ENCODE measurements at places on chromosomes 3 and 15.

DNA sequence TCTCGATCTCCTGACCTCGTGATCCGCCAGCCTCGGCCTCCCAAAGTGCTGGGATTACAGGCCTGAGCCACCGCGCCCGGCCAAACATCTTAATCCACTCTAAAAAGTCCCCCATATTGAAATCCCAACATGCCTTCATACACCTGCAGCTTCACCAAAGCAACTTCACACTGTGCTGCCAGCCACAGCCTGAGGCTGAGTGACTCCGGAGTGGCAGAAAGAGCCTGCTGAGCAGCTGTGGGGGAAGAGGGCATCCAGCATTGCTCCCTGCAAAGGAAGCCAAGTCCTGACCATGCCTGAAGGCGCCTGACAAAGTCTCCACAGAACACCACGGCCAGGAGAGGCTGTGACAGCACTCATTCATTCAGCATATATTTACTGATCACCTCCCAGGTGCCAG, 21.6 kb upstream of the VGLL4 start:
- no peak for DNase-seq

DNA sequence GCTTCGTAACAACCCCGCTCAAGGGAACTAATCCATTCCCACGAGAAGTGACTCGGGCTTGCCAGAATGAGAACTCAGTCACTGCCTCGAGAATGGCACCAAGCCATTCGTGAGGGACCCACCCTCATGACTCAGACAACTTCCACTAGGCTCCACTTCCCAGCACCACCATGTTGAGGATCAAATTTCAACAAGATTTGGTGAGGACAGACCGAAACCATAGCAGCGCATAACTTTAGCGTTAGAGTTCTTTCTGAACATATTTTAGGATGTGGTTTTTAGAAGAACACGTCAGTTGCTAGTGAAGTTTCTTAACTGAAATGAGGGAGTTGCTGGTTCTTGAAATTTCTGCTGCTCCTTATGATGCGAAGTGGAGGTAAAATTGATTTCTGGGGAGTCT, 13.5 kb downstream of the PTPRG start:
- no peak for DNase-seq

- DNase-seq = no peak
These were observed 35.6 kb upstream of the NDUFB4 start for GRCh38 chr3:120560304-120561250.

DNA sequence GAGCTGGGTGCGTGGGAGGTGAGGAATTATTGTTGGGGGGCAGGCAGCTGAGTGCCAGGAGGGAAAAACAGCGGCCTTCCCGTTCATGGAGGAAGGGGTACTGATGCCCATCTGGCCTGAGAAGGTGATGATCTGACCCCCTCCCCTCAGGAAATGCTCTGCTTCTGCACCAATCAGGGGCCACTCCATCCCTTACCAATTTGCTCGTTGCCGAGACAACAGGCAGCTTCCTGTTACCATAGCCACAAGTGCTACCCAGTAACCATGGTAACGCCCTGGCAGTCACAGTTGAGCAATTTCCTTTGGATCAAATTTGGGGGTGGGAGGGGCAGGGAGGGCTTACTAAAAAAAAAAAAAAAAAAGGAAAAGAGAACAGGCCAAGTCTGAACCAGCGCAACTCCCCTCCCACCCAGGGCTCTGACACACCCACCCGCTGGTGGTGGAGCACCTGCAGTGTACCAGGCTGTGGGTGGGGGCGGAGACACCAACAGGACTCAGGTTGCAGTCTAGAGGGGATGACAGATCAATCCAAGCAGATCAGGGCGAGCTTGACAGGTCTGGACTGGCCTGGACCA, 13.7 kb downstream of the CELF6 start:
- peak; percentile 9 for DNase-seq

GRCh38 chr3:151362751-151363174, 21.8 kb downstream of the P2RY12 start:
- no peak for DNase-seq

- no peak for DNase-seq
These were observed 23.5 kb upstream of the RAP2B start for GRCh38 chr3:153138276-153139210.

- DNase-seq = no peak
These were observed 553.8 kb upstream of the SGO1 start for GRCh38 chr3:20739814-20740213.

- no peak for DNase-seq
These were observed 66.7 kb downstream of the GRIP2 start for GRCh38 chr3:14473411-14473891.

DNA sequence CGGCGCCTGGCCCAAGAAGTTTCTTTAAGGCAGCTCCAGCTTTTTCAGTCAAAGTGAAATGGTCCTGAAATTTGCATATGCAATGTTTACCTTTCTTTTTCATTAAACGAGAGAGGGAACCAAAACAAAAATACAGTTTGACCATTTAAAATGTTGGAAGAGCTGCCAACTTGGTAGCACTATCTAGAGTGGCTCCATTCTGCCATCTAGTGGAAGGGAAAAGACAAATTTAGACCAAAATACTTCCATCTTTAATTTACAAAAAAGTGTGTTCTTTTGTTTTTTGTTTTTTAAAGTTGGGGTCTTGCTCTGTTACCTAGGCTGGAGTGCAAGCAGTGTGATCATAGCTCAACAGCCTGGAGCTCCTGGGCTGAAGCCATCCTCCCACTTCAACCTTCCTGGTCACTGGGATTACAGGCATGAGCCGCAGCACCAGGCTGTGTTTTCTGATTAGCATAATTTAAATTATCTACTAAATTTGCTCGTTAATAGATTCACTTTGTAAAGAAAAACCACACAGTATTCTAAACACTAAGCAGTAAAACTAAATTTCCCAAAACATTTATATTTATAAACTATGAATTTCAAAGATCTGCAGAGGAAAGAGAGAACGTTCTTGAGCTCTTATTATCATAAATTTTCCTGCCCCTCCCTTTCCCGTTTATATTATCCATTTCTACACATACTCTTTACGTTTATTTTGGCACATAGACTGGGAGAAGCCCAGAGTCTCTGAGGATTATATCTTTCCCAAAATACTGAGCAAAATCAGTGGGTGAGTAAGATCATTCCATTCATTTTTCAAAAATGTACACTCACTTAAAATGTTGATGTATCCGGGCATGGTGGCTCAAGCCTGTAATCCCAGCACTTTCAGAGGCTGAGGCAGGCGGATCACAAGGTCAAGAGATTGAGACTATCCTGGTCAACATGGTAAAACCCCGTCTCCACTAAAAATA, 15.4 kb upstream of the RFC4 start:
- DNase-seq = no peak

- DNase-seq = no peak
These were observed 114.7 kb upstream of the ADAMTS9 start for GRCh38 chr3:64802460-64802859.

DNA sequence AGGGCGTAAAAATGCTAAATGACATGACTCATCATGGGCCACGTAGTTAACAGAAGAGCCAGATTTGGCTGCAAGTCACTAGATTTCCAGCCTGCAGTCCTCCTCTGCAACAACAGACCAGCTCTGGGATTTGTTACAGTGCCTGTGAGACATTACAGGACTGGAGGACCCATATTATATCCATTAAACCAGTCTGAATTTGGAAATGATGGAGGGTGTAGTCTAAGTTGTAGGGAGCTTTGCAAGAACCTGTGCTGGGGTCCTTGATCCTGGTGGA, 10.8 kb downstream of the ZNF774 start:
- no peak for DNase-seq

GRCh38 chr3:32373276-32373675, 18.4 kb upstream of the CMTM7 start:
- no peak for DNase-seq

DNA sequence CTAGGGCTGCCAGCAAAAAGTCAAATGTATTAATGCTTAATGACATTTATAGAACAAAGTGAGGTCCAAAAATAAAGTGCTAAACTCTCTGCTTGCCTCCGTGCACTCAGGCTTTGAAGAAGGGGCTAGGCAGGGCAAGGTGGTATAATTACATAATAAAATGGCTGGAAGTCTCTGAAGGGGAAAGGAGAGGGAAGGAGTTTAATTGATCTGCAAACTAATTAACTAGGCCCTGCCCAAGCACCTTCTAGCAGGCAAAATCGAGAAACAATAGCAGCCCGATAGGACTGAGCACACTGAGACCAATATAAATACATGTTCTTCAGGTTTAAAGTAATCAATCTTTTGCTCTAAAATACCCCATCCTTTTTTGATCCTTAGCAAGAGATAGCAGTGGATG, 13.0 kb downstream of the DIS3L start:
- no peak for DNase-seq

DNA sequence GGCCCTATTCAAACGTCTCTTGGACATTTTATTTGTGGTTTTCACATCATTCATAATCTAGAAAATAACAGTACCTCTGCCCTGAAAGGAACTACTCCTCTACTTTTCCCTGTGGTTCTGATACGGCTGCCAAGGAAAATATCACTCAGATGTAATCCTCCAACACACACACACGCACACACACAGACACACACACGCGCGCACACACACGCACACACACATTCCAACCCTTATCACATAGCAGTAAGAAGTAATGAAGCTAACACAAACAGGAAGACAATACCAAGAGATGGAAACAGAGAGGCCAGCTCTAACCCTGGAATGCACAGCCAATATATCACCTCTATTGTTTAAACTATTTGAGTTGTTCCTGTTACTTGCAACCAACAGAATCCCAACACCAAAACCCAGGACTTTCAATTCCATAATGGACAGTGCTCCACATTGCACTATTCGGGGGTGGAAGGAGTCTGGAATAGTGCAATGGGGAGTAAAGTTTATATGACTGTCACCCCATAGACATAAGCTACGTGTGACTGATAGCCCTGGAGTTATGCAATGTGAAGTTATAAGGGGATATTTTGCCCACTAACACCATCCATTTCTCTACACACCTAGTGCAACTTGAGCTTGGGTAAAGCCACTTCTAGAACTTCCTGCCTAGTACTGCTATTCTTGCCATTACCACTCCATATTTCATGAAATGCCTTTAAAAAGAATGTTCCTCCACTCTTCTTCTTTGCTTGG, 71.3 kb upstream of the FNDC3B start:
- DNase-seq = no peak

- no peak for DNase-seq
These were observed 197.5 kb downstream of the SOX2 start for GRCh38 chr3:181909241-181909640.

DNA sequence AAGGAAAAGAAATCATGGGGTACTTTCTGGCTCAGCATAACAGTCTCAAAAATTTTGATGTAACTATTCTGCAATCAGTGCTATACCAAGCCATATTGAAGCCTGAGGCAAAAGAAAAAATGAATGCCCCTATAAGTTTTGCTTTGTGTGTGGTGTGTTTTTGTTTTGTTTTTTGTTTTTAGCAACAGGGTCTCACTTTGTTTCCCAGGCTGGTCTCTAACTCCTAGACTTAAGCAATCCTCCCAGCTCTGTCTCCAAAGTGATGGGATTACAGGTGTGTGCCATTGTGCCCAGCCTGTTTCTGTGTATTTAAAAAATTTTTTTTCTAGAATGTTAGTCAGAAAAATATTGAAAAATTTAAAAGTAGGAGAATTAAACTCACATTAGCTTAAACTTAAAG, 93.2 kb downstream of the ZNF280D start:
- no peak for DNase-seq

DNA sequence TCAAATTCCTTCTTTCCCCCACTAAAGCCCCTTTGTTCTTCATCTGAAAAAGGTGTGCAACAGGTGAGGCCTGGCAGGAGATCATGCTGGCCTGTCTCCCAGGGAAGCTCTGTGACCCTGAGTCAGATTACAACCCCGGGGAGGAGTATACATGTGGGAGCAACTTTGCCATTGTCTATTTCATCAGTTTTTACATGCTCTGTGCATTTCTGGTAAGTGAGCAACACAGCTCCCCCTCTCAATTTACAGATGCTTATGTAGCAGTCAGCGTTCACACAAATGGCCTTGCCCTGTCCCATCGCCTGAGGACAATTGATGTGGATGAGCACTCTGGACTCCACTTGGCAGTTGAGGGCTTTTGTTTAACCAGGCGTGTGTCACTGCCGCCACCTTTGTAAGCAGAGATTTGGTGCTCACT, 70.4 kb downstream of the CHDH start:
- DNase-seq = no peak

DNA sequence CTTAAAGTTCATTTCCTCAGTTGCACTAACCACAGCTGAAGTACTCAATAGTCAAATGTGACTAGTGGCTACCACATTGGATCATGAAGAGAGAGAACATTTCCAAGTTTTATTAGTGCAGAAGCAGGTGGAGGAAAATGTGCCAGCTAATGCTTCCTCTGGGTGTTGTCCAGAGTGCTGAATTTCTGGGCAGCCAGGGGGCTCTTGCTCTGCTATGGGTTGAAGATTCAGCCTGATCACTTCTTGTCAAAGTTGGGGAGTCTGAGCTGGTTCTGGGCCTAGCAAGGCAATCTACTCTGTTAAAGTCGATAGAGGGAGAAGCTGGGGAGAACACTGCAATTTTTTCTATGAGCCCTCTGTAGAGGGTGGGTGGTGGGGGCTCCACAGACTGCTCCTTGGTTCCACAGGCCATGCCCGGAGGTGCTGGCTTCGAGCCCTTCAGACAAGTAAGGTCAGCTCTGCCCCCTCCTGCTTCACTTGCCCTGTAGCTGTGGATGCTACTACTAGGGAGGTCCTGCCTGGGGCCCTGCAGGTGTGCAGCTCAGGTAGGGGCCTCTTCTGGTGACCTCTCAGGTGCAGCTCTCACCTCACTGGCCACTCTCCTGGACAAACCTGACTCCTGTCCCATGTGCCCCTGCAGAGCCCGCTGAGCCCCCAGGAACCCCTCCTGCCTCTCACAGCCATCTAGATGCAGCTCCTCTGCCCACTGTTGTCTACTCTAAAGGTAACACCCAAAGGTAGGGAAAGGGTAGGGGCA, 8.2 kb downstream of the ALG3 start:
- DNase-seq = no peak

- no peak for DNase-seq
These were observed 119.0 kb downstream of the BBX start for GRCh38 chr3:107641572-107642307.

GRCh38 chr3:122357828-122358702, 25.0 kb downstream of the MIX23 start:
- DNase-seq = no peak

- DNase-seq = no peak
These were observed 5.4 kb upstream of the CGNL1 start for GRCh38 chr15:57370929-57371328.

- no peak for DNase-seq
These were observed 484.6 kb downstream of the ROBO2 start for GRCh38 chr3:77524463-77524862.

GRCh38 chr3:61354604-61355003, 103.4 kb upstream of the FHIT start:
- DNase-seq = no peak

DNA sequence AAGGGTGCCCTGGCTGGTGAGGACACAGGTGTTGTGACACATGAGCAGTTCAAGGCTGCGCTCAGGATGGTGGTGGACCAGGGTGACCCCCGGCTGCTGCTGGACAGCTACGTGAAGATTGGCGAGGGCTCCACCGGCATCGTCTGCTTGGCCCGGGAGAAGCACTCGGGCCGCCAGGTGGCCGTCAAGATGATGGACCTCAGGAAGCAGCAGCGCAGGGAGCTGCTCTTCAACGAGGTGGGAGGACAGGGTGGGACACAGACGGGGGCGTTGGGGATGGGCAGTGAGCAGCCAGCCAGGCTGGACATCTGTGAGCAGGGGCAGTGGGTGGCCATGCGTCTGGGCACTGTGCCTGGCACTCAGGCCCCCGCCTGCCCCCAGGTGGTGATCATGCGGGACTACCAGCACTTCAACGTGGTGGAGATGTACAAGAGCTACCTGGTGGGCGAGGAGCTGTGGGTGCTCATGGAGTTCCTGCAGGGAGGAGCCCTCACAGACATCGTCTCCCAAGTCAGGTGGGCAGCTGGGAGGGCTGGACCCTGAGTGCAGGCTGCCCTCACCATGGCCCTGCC, 10.3 kb downstream of the ANKRD63 start:
- DNase-seq = no peak
